ENCODE measurements at places on chromosomes 2 and 18.
A peak's percentile ranks its signal among the peaks of the same experiment; 100 is the strongest.

DNA sequence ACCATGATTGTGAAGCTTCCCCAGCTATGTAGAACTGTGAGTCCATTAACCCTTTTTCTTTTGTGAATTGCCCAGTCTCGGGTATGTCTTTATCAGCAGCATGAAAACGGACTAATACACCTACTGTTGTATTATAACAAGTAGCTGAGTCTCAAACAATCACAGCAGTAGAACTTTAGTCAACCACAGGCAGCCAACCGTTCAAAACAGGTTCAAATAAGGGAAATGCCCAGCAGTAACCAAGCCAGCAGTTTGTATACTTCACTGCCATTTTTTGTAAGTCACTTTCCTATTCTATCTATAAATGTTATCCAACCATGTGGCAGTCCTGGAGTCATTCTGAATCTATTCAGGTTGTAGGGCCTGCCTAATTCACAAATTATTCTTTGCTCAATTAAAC lies 1560.6 kb upstream of the SLC39A10 start:
- no peak for DNase-seq

- DNase-seq = peak; percentile 55
These were observed 17.1 kb upstream of the ATOH8 start for GRCh38 chr2:85736456-85737355.

DNA sequence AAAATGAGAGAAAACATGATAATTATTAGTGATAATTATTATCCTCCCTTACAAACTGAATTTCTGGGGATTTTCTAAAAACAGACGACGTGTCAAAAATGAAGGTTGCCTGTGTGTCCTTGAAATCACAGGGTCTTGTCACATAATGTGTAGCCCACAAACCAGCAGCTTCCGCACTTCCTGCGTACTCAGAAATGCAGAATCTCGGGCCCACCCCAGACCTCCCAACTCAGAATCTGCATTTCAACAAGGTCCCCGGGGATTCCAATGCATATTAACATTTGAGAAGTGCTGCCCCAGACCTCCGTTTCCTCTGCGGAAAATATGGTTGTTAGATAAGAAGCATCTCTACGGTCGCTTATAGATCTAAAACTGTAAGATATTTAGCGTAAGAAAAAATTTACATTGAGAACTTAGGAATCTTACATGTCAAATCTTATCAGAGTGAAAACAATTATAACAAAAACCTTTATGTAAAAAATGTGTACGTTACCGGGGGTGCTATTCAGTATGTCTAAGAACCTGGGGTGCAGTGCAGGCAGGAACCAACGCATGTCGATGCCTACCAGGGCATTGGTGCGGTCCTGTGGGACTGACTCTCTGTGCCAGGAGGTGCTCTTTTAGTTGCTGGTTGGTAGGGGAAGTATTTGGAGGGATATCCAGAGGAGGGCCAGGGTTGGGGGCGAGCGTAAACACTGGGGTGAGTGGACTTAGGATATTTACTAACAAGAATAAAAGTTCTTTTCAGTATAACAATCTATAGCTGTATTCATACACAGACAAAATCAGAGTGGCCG lies 15.2 kb downstream of the CDKL4 start:
- DNase-seq = peak; percentile 10

DNA sequence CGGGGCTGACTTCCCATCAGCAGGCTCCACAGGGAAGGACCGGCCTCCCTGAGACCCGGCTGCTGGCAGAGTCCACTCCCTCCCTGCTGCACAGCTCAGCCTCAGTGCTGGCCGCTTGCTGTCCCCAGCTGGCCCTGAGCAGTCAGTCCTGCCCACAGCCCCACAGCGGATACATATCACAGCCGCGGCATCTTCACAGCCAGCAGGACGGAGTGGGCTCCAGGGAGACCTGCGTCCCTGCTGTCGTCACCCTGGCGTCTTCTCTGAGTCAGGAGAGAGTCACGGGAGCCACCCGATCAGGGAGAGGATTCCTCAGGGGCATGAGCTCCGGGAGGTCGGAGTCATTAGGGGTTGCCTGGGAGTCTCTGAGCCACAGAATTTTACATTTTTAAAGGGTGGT lies 13.1 kb upstream of the SNTG2 start:
- DNase-seq = no peak

DNA sequence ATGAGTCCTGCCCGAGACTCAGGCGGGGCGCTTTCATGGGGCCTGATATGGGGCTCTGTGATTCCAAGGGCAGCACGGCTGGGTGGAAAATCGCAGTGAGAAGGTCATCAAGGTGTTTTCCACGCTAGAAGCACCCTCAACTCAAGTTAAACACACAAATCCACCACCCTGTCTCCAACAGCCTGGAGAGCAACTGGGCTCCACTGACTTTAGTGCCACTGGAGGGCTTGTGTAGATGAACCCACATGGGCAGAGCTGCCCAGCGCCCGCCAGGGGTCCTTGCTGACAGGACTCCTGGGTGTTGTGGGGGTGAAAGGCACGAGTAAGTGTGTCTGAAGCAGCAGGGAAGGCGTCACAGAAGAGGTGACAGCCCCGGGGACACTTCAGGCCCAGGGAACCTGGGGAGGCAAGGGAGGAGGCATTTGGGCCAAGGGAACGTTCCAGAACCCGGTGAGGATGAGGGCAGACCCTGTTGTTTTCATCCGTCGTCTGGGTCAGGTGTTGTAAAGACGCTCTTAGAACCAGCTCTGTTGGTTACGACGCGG lies 51.8 kb upstream of the CTDP1 start:
- no peak for DNase-seq

GRCh38 chr18:37666991-37667390 lies 101.4 kb upstream of the CELF4 start:
- DNase-seq = no peak

GRCh38 chr2:58845011-58845410 lies 603.9 kb upstream of the FANCL start:
- no peak for DNase-seq

Measured in GM23248 (cell line).